ENCODE measurements at places on chromosomes 2 and 18. TPM values are rescaled to one million over a fixed set of nuclear protein-coding genes. Genes with fewer than 3 reads are reported as not detected.

DNA sequence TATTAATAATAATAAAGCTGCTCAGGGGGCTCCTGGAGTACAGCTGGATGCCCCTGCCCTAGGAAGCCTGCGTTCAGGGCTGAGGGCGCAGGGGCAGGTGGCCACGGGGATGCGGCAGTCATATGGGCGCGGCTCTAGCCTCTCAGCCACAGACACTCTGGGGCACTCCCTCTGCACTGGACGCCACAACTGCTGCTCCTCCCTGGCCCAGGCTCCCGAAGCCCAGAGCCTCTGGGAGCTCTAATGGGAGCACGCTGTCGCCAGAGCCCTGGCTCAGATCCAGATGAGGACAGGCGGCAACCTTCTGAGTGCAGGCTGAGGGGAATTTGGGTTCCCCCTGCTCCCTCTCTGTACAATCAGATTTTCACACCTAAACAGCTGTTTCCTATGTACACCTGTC, 93.6 kb downstream of the MTCL1 start:
- peak overlapping the region; percentile 88 for H3K27ac ChIP-seq
- no peak overlapping the region for H3K4me3 ChIP-seq
- peaks cover 50% of the 10 kb centered on the region for H3K36me3 ChIP-seq
- DNase-seq = peak; percentile 87

DNA sequence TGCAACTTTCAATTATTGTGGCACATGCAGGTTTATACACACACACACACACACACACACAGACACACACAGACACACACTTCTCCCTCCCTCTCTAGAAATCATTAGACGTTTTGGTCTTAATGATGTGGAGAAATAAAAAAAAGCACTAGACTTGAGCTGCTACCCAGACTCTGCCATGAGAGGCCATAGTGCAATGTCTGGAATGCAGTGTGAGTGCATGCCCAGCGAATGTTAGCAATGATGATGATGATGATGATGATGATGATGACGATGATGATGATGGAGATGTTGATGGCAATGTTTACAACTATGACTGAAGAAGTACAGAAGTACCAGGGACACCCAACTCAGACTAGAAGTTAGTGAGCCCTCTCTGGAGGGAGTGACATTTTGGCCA, 23.8 kb upstream of the KLHL29 start:
- DNase-seq = no peak
- no peaks in the 10 kb centered on the region for H3K27me3 ChIP-seq
- H3K4me3 ChIP-seq = no peak overlapping the region
- H3K4me1 ChIP-seq = peaks cover 11% of the 10 kb centered on the region
- H3K27ac ChIP-seq = no peak overlapping the region
- no peaks in the 10 kb centered on the region for H3K36me3 ChIP-seq

- H3K27ac ChIP-seq = no peak overlapping the region
- H3K36me3 ChIP-seq = no peaks in the 10 kb centered on the region
- H3K27me3 ChIP-seq = no peaks in the 10 kb centered on the region
These were observed 31.7 kb downstream of the ONECUT2 start for GRCh38 chr18:57466745-57467409.

DNA sequence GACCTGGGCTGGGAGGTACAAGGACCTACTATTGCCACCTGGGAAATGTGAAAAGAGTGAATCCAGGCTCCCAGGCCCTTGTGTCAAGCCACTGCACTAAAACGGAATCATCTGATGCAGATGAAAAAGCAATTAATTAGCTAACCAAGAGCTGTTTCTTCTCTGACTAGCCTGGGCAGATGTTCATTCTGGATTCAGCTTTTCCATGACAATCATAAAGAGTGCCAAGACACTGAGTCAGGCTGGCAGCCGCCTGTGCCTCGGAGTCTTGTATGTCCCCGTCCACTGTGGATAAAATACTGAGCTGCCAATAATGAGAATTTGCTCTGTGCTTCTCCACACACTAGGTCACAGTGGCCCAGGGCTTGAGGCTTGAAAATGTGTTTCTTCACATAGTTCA, 21.7 kb upstream of the LCLAT1 start:
- peaks cover 20% of the 10 kb centered on the region for H3K4me1 ChIP-seq
- H3K27ac ChIP-seq = peak overlapping the region; percentile 36
- no peaks in the 10 kb centered on the region for H3K36me3 ChIP-seq

GRCh38 chr2:133602538-133602937, 34.3 kb upstream of the NCKAP5 start:
- H3K27me3 ChIP-seq = no peaks in the 10 kb centered on the region
- no peak overlapping the region for H3K4me3 ChIP-seq
- no peak for DNase-seq
- H3K36me3 ChIP-seq = no peaks in the 10 kb centered on the region
- H3K27ac ChIP-seq = no peak overlapping the region

DNA sequence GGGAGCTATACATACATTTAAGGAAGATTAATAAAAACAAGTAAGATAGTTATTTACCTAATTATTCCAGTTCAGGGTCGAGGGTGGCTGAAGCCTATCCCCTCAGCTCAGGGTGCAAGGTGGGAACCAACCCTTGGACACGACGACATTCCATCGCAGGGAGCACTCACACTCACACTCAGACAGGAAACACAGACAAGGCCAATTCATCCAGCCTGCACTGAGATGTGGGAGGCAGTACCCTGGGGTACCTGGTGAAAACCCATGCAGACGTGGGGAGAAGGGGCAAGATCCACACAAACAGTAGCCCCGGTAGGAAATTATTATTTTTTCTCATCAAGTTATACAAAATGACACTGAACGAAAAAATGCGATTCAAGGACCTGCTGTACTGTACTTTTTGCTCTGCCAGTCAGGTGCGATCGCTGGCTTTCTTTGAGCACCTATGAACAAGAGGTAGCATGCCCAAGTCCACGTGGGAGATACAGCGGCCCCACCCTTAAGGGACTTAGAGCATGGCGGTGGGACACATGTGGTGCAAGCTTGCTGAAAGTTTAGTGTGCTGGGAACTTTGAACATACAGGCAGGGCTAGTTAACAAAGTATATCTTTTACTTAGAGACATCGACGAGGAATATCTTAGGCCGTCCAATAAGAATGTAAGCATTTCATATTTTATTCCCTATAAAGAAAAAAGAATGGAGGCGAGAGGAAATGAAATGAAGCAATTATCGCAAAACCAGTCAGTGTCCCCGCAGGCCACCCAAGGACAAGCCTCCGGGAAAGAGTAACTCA, 624 bp downstream of the METTL8 start:
- H3K4me3 ChIP-seq = peak overlapping the region; percentile 88
- peak; percentile 45 for DNase-seq
- H3K27ac ChIP-seq = peak overlapping the region; percentile 86

The KCNG2 gene
- not detected for polyA plus RNA-seq

The SERPINB4 gene
- not detected for polyA plus RNA-seq

The IKZF2 gene
- 1.4 TPM for polyA plus RNA-seq

All from SK-N-SH (cell line).